Adrenal gland (tissue), 19 donors: ENCODE measurements at places on chromosomes 5 and 9. TPM values are rescaled to one million over a fixed set of nuclear protein-coding genes. Genes with fewer than 3 reads are reported as not detected.

DNA sequence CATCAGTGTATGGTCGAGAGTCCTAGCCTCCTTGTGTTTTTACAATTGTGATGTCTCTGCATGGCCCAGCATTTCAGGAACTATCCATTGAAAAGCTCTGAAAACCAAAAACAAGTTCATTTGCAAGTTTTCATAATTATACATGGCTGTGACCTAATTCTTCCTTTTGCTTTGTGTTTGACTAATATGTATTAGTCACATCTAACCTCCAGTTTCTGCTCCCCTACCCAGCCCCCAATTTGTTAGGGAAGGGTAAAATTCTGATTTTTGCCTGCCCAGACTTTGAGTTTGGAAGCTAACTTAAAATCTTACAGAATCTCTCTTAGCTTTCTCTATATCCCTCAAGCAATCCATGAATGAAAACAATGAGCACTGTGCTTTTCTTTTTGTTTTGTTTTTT lies 128.2 kb upstream of the SEMA6A start:
- H3K4me1 ChIP-seq, result no peaks in the 10 kb centered on the region
- H3K27me3 ChIP-seq, result no peaks in the 10 kb centered on the region
- no peak overlapping the region for H3K27ac ChIP-seq
- H3K36me3 ChIP-seq, result no peaks in the 10 kb centered on the region

DNA sequence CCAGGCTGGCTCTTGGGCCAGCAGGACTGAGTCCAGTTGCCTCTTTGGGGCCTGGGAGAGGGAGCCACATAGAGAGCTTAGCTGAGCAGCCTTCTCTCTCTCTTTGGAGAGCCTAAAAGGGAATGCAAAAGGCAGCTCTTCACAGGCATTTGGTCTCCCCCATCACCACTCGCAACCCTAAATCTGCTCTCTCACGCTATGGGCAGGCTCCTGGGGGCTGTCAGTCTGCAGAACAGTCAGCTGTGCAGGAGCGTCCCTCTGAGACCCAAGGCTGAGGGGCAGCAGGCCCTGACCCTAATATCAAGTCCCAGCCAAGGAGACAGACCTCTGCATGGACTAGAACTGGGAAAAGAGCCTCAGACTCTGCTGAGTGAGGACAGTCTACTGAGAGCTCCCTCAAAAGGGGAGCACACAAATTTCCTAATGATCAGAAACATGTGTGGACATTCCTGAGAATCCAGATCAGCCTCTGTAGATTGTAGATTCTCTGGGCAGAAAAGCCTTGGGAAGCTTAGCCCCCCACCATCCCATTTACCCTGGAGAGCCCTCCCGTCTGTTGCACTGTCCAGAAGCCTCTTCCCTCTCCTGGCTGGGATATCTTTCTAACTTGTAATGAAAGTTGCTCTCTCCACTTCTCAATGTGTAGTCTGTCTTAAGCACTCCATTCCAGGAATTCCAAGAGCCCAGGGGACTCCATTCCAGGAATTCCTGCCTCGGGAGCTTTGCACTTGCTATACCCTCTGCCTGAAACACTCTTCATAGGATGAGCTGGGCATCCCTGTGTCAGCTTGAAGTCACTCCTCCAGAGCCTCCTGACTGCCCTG lies 79.4 kb downstream of the FAM114A2 start:
- H3K4me3 ChIP-seq, result no peak overlapping the region
- H3K36me3 ChIP-seq, result no peaks in the 10 kb centered on the region
- no peak for DNase-seq
- no peak overlapping the region for H3K27ac ChIP-seq
- no peaks in the 10 kb centered on the region for H3K4me1 ChIP-seq

DNA sequence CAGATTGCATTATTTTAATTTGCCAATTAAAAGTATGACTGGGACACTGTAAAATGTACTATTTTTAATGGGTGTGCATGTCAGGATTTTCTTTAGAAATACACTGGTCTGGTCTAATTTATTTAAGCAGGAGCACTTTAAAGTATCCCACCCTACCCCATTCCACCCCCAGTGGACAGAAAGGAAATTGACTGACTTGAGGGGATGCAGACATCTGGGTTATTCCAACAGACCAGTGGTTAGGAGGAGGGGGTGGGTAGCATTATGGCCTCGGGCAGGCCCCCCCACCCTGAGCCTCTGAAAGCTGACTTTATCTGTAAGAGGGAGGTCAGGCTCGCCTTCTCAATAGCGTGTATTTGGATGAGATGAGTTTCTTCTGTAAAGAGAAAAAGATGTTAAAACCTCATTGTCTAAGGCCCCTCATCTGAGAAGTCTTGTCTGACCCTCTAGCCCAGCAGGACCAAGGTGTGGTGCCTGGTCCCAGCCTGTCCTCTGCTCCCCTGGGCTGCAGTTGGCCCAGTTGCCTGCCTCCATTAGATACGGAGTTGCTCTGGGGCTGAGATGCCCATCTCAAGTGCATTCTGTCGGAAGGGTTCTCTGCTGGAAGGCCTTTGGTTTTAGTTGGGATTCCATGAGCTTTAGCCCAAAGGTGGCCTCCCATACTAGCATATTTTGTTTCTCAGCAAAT lies 4.4 kb downstream of the HNRNPAB start:
- H3K27ac ChIP-seq, result peak overlapping the region; percentile 5
- no peaks in the 10 kb centered on the region for H3K27me3 ChIP-seq
- no peaks in the 10 kb centered on the region for H3K36me3 ChIP-seq

DNA sequence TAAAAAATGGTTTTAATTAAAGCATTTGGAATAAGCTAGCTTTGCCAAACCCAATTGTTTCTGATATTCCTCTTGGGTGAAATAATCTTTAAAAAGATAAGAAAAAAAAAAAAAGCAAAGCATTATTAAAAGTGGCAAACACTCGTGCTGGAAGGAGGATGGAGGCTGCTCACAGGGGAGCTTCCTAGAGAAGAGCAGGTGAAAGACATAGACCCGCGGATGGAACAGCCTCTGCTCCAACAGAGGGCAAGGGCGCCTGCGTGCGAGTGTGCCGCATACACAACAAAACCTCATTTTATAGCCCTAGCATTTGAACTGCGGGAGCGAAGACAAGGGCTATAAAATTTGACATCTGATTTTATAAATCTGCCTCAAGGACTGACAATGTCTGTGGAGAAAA lies 33.4 kb upstream of the SLC25A51 start:
- peaks cover 31% of the 10 kb centered on the region for H3K4me1 ChIP-seq
- no peaks in the 10 kb centered on the region for H3K36me3 ChIP-seq
- no peak for DNase-seq

DNA sequence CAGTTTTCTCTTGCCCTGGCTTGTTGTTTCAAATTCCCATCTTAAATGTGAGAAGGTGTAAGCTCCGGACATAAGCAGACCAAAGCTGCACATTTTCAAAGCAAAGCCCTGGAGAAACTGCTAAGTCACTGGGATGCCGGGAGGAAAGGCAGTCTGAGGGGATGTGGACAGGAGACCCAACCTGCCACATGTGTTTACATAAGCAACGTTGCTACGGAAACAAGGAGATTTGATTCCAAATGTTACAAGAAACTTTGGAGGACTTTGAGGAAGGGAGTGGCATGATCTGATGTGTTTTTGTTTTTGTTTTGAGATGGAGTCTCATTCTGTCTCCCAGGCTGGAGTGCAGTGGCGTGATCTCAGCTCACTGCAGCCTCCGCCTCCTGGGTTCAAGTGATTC lies 25.7 kb upstream of the INSYN2B start:
- H3K36me3 ChIP-seq, result no peaks in the 10 kb centered on the region
- H3K27me3 ChIP-seq, result no peaks in the 10 kb centered on the region
- no peaks in the 10 kb centered on the region for H3K4me1 ChIP-seq
- no peak for DNase-seq
- no peak overlapping the region for H3K4me3 ChIP-seq

- H3K27me3 ChIP-seq, result no peaks in the 10 kb centered on the region
- no peak for DNase-seq
Measured at GRCh38 chr5:105952875-105953274, 1717.9 kb downstream of the EFNA5 start.

DNA sequence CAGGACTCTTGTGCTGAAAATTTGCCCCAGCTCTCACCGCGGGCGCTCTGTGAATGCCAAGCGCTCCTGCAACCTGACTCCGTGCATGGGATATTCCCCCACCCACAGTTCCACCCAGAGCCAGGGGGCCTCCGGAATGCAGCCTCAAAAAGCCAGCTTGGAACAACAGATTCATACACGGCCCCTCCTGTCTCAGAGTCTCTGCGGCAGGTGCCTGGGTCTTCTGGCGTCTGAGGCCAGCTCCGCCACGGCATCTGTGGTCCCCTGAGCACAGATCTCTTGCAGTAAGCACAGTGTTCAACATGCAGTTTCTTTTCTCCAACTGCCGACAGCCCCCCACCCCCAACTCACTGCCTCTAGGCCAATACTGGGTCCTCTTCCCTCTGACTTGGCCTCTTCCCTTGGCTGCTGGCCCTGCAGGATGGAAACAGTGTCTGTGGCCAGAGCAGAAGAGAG lies 355.7 kb upstream of the IRX2 start:
- H3K27me3 ChIP-seq, result no peaks in the 10 kb centered on the region

DNA sequence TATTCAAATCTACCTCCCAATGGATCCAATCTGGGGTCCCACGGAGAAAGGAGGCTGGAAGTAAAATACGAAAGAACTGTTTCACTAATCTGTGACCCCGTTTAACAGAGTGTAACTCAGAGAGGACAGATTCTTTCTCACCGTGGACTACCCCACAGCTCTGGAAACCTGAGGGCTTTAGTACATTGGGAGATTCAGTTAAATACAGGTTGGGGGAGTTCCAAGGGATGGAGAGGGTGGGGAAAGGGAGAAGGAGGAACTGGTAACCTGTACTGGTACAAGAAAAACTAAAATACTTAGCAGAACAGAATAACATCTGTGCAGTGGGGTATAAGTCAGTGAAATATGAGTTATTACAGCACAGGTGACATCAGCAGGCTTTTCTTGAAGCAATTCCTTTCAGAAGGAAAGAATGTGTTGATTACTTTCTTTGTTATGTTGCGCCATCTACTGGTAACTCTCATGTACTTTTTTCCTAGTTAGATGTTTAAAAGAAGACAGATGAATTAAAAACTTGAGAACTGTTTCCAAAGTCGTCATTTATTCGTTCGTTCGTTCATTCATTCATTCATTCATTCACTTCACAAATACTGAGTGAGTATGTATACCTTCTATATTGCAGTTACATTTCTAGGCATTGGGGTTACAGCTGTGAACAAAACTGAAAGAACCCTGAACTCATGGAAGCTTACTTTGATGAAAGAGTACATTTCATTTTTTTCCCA lies 30.0 kb upstream of the STOM start:
- H3K4me1 ChIP-seq, result no peaks in the 10 kb centered on the region
- no peak overlapping the region for H3K4me3 ChIP-seq
- no peak for DNase-seq
- H3K36me3 ChIP-seq, result no peaks in the 10 kb centered on the region
- H3K27me3 ChIP-seq, result no peaks in the 10 kb centered on the region

DNA sequence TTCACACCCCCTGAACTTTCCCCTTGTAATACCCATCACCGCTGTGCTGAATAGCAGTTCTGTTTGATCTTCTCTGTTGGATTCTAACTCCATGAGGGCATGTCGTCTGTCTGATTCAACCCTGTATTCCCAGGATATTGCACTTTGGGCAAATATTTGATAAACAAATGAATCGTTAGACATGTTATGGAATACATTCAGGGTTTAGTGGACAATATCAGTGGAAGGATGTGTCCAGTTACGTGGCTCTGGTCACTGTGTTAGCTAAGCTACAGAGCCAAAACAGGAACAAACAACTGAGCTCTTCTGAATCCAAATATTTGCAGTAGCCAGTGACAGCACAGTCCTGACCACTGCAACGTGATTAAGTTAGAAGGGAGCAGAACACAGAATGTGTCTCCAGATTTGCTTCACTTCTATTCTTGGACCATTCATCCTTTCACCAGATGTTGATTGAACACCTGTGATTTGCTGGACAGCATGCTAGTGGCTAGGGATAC lies 13.2 kb downstream of the ANGPTL2 start:
- no peak overlapping the region for H3K27ac ChIP-seq
- H3K27me3 ChIP-seq, result no peaks in the 10 kb centered on the region
- no peak overlapping the region for H3K4me3 ChIP-seq
- no peaks in the 10 kb centered on the region for H3K36me3 ChIP-seq
- DNase-seq, result no peak

Gene PCDHB13
- 3.1 TPM for total RNA-seq

Gene PCDHGA3
- 1.6 TPM for total RNA-seq

Gene CCDC180
- 8.9 TPM for total RNA-seq

Gene MARCOL
- total RNA-seq, result not detected
